Peyer's patch (tissue), 4 donors: ENCODE measurements at places on chromosomes 7 and 10. TPM values are rescaled to one million over a fixed set of nuclear protein-coding genes. Genes with fewer than 3 reads are reported as not detected.

- no peaks in the 10 kb centered on the region for H3K36me3 ChIP-seq
- no peak overlapping the region for H3K27ac ChIP-seq
- DNase-seq, result no peak
- no peaks in the 10 kb centered on the region for H3K4me1 ChIP-seq
Observed at GRCh38 chr7:44310221-44310848, 15.1 kb downstream of the CAMK2B start.

The MOGAT3 gene
- 123 TPM for total RNA-seq

GRCh38 chr7:121748546-121748945 is 124.4 kb upstream of the PTPRZ1 start:
- no peaks in the 10 kb centered on the region for H3K27me3 ChIP-seq
- H3K36me3 ChIP-seq, result no peaks in the 10 kb centered on the region
- no peaks in the 10 kb centered on the region for H3K4me1 ChIP-seq
- DNase-seq, result no peak
- no peak overlapping the region for H3K4me3 ChIP-seq

DNA sequence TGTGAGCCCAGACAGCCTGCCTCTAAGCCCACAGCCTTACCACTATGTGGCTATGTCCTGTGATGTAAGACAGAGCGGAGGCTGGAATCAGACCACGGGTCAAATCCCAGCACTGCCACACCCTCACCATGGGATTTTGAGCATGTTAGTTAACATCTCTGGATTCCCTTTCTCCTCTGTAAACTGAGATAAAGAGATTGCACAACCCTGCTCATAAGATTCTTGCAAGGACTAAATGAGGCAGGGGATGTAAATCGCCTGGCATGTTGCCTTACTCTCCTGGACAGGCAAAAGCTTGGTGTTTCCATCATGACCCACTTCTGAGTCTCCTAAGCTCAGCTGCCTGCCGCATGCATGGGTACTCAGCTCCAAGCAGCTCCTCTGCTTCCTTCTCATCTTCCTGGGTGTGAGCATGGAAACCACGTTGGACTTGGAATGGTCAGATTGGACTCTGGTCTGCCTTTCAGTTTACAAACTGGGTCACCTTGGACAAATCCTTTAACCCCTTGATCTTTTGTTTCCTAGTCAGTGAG is 41.3 kb upstream of the MTURN start:
- H3K4me1 ChIP-seq, result no peaks in the 10 kb centered on the region
- H3K4me3 ChIP-seq, result no peak overlapping the region
- H3K27me3 ChIP-seq, result no peaks in the 10 kb centered on the region
- no peak overlapping the region for H3K27ac ChIP-seq
- DNase-seq, result no peak

The TEX47 gene
- not detected for total RNA-seq

GRCh38 chr7:29864656-29865055 is 58.3 kb downstream of the WIPF3 start:
- H3K27me3 ChIP-seq, result no peaks in the 10 kb centered on the region
- DNase-seq, result no peak
- no peak overlapping the region for H3K27ac ChIP-seq
- no peaks in the 10 kb centered on the region for H3K4me1 ChIP-seq

The CCDC172 gene
- total RNA-seq, result not detected

- H3K27ac ChIP-seq, result no peak overlapping the region
- peaks cover 20% of the 10 kb centered on the region for H3K4me1 ChIP-seq
- no peak overlapping the region for H3K4me3 ChIP-seq
- no peak for DNase-seq
- H3K27me3 ChIP-seq, result no peaks in the 10 kb centered on the region
Observed at GRCh38 chr10:112779025-112779770, 170.8 kb upstream of the TCF7L2 start.

The ANKRD1 gene
- not detected for total RNA-seq

DNA sequence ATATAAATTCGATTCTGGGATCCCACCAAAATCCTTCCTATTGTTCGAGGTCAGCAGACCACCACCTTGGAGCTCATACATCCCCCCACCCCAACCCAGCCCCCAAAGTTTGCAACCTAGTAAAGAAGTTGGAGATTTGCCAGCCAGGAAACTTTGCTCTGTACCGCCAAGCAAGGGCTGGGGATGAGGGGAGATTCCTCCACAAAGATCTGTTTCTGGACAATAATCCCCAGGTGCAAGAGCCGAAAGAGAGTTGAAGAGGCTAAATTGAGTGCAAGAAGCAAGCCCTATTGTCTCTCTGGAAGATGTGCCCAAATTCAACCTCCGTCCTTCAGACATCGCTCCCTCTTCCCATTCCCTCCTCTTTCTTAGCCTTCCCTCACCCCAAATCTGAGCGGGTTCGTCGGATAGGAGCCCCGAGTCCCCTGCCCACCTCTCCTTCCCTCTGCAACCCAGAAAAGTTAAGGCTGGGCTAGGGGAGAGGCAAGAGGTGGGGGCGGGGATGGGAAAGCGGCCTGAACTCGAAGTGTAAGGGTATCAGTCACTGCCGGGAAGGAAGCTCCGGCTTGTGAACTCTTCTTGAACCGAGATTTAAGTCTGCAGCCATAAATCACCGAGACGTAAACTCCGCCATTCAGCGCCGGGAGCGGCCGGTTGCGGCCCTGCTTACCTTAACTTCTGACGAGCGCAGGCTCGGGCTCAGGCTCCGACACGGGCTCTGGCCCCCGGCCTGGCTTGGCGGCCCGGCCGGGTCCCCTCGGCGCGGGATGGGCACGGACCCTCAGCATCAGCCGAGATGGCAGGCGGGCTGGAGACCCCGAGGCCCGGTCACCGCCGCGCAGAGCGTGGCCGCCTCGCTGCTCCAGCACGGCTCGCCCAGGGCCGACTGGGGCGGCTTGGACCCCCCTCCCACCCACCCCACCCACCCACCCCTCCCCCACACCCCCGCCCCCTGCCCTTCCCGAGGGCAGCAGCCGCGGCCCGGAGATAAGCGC is 10.8 kb upstream of the HOXA2 start:
- H3K36me3 ChIP-seq, result no peaks in the 10 kb centered on the region
- no peaks in the 10 kb centered on the region for H3K27me3 ChIP-seq
- peak overlapping the region; percentile 64 for H3K4me3 ChIP-seq

The LRIT1 gene
- not detected for total RNA-seq

The TRIM50 gene
- total RNA-seq, result 1.1 TPM

- H3K27me3 ChIP-seq, result no peaks in the 10 kb centered on the region
- peak overlapping the region; percentile 62 for H3K27ac ChIP-seq
- H3K4me3 ChIP-seq, result no peak overlapping the region
- peak; percentile 66 for DNase-seq
Observed at GRCh38 chr7:2824678-2825461, 19.2 kb downstream of the GNA12 start.

The CTAGE8 gene
- 13.5 TPM for total RNA-seq
